Muscle of arm (tissue), 14 donors: ENCODE measurements at places on chromosomes 5 and 9.

DNA sequence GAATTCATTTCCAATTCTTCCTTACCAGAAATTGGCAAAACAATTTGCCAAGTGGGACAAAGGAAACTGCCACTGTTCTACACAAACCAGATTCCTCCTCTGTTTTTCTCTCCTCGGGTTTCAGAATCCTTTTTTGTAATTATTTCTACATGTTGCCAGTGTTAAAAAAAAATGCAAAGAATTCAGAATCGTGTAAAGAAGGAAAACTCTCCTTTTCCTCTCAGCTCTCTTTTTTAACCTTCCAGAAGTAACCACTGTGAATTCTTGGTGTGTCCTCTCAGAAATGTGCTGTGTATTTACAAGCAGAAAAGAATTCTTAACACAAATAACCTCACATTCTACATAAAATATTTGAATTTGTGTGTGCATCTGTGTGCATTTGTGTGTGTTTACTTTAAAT lies 224.6 kb downstream of the DRD1 start:
- DNase-seq: no peak

- DNase-seq: no peak
Measured at GRCh38 chr5:110099572-110099971, 409.8 kb downstream of the MAN2A1 start.

- no peak for DNase-seq
Measured at GRCh38 chr5:100861148-100861547, 41.9 kb downstream of the ST8SIA4 start.

- no peak for DNase-seq
Measured at GRCh38 chr9:136367296-136368145, 4.0 kb upstream of the DNLZ start.

DNA sequence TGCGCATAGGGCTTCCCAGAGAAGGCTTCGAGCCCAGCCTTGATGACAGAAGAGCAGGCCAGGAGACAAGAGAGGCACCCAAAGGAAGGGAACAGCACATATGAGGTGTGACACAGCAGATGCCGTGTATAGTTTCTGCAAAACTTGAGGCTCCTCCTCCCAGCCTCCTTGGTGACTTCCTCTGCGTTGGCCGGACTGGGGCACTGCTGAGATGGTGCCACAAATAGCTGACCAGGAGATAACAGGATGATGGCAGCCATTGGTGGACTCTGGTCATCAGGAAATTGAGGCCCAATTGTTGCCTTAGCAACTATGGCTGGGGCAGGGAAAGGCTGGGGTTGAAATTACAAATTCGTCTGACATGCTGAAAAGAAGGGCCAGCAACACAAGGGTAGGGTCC lies 4.8 kb upstream of the ZNF79 start:
- no peak for DNase-seq

DNA sequence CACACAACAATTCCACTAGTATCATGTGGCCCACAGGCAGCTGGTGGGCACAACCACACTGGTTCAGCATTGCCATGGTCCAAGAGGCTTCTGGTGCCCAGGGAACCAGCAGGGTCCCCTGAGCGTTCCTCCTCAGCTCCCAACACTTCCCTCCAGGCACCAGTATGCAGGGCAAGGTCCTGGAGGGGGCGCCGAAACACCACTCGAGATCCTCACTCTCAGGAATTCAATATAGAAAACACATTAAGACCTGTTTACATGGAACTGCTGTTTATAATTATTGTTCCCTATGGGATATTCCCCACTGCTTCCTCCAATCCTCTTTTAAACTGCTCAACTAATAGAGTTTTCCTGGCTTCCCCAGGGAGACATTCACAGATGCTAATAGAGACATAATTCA lies 91.9 kb upstream of the GABRP start:
- DNase-seq: no peak

GRCh38 chr5:122532035-122532434 lies 220.0 kb downstream of the SNCAIP start:
- DNase-seq: no peak

- no peak for DNase-seq
Measured at GRCh38 chr5:137415231-137415681, 83.9 kb downstream of the SPOCK1 start.

DNA sequence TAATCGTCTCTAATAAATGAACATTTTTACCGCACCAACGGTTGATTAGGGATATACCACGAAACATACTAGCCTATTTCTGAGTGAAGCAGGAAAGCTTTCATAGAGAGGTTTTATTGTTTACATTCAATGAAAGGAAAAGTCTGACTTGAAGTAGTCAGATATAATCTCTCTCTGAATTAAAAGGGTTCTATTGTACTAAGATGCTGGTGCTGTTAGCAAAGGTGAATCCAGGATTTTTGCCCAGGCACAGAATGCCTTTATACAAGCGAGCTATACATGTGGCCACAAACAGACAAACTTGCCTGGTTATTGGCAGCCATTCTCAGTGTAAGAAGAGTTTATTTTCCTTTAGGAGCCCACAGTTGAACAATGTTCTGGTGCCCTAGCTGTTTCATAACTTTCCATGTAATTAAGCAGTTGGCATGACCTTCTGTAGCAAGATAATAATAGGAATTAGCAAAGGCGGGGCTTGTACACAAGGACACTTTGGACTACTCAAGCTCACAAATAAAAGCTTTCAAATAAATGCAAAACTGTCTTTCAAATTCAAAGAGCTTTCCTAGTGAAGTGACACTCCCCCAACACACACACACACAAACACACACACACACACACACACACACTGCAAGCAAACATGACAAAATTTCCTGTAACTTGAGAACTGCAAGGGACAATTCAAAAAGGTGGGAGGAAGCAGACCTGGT lies 198.7 kb upstream of the MAP3K1 start:
- DNase-seq: no peak

GRCh38 chr5:2193142-2193541 lies 310.4 kb upstream of the IRX4 start:
- DNase-seq: no peak

DNA sequence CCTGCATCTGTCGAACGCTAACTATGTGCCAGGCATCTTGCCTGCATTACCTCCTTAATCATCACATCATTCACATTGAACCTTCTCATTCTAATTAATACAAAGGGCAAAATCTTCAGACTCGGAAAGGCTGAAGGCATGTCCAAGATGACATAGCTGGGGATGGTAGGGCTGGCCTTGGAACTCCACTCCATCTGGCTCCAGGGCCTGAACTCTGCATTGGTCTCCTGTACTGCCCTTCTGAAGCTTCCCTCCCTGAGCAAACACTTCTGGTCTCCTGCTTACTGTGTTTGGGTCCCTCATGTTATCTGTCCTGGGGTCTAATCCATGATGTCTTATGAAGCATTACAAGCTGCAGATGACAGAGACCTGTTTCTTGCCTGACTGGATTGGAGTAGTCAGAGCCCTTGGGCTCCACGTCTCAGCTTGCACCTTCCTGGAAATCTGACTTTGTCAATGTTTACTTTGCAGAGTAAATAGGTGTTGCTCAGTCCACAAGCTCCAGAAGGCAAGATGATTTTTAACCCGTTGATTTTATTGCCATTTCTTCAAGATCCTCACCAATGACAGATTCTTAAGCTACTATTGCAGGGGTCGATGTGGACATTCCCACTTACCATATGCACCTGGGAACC lies 106.1 kb downstream of the GALNT10 start:
- no peak for DNase-seq

GRCh38 chr9:98572054-98572627 lies 136.6 kb downstream of the GABBR2 start:
- no peak for DNase-seq

DNA sequence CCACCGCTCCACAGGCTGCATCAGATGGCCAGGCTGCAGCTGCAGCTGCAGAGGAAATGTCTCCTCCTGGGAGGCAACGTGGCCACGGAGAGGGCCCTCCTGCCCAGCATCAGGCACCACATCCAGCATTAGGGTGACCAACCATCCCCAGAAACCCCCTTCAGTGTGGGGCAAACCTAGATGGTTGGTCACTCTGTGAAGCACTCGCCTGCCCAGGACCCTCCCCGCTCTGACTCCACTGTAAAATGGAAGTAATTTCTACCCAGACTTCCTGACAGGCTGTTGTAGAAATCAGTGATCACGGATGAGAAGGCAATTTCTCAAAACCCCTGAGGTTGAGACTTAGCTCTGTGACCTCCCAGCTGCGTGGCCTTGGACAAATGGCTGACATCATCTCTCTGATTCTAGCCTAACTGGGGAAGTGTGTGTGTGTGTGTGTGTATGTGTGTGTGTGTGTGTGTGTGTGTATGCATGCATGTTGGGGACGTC lies 31.6 kb downstream of the B4GALT1 start:
- DNase-seq: no peak

DNA sequence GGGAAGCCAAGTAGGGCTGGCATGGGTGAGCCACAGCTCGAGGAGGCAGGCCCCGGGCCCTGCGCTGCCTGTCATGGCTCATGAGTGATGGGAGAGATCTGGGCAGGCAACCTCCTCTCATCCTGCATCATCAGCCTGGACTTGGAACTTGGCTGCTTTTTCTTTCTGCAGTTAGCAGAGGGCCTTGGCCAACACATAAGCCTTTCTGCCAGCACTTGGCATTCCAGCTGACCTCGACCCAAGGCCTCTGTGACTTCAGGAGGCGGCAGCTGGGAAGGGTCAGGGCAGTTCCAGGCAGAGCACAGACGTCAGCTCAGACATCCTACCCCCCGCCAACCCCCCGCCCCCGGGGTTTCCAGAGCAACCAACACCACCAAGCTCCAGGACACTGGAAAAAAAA lies 7.6 kb downstream of the S1PR3 start:
- DNase-seq: no peak
